ENCODE measurements at places on chromosomes 4 and X.

GRCh38 chr4:162523171-162523570 is 359.4 kb upstream of the FSTL5 start:
- no peak for DNase-seq

DNA sequence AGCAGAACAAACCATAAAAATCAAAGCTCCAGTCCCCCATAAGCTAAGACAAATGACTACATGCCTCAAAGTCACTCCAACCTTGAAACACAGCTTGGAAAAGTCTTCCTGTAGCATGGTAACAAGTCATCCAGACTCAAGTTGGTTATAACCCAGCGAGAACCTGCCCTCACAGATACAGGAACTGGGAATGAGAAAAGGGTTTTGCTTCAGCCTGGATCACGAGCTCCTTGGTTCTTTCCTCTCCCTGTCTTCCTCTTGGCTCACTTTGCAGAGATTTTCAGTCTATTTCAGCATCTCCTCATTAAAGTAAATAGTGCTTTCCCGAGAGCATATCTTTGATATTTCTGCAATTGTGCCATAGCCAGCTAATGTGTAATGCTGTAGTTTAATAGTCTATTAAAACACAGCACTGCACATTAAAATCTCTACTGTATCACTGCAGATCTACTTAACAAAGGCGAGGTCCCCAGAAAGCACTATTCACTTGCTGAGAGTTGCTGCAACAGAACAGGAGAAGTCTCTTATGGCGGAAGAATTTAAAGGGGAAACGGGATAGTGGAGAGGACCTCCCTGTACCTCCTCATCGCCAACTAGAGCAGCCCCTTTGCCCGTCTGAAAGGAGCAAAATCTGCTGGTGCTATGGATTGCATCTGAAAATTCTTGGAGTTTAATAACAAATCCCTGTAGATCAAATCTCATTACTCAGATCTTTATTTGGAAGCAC is 249.3 kb upstream of the GATB start:
- no peak for DNase-seq

DNA sequence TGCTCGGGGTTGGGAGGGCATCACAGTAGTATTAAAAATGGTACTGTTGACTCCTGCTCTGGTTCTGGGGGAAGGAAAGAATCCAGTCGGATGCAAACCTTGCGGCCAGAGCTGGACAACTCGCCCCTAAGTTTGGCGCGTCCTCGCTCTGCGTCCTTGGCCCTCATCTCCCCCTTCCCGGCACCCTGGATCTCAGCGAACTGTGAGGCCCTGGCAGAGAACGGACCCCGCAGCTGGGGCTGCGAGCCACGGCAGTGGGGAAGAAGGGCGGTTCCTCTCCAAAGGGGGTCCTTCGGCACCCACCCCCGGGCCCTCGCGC is 14.0 kb downstream of the ARHGEF6 start:
- no peak for DNase-seq

DNA sequence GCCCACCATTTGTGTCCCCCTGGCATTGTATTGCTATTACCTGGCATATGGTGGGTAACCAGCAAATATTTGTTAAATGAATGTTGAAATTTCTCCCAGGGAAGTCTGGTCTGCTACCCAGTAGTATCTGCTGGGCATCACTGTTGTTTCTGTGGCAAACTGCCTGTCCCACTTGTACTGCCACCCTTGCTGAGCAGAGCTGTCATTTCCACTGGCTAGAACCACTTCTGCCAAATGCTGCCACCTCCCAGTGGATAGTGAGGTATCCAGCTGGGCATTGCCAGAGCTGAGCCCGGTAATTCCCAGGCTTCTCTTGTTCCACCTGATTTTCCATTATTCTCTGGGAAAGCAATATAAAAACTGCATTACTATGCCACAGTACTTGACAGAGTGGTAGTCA is 186.7 kb upstream of the NOCT start:
- no peak for DNase-seq

DNA sequence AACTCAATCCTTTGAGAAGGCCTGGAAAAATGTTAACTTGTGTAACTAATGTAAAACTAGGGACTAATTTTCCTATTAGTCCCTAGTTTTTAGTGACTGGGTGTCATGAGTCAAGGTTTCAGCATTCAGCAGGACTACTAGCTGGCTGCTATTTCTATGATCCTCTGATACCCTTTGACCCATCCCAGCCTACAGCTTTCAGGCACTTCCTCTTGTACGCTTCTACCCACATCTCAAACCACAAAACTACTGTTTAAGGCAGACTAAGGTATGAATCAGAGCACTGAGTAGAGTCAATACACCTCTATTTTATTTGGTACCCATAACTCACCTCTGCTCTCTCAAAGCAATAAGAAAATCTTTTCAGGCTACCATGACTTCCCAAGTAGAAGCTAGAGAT is 809.6 kb downstream of the PDHA2 start:
- no peak for DNase-seq

- no peak for DNase-seq
Measured at GRCh38 chr4:5027346-5027745, 8.1 kb upstream of the CYTL1 start.
